ENCODE measurements at places on chromosomes 4 and X.

DNA sequence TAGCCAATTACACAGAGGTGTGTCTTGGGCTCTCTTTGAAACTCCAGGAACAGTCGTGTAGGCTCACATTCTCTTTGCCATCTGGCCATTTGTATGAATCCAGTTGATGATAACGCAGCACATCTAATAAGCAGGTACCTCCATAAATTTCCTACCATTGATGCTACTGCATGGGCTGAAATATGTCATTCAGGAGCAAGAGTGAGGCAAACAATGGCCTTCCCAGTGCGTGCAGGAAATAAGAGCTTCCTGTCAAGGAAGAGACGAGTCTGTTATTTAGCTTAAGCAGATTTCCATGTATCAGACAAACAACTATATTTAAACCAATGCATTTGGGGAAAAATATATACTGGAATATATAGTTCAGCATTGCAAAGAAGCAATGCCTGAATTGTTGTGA lies 102.1 kb upstream of the MXRA5 start:
- no peak for DNase-seq

- no peak for DNase-seq
Observed at GRCh38 chr4:5999830-6000365, 18.3 kb downstream of the C4orf50 start.

DNA sequence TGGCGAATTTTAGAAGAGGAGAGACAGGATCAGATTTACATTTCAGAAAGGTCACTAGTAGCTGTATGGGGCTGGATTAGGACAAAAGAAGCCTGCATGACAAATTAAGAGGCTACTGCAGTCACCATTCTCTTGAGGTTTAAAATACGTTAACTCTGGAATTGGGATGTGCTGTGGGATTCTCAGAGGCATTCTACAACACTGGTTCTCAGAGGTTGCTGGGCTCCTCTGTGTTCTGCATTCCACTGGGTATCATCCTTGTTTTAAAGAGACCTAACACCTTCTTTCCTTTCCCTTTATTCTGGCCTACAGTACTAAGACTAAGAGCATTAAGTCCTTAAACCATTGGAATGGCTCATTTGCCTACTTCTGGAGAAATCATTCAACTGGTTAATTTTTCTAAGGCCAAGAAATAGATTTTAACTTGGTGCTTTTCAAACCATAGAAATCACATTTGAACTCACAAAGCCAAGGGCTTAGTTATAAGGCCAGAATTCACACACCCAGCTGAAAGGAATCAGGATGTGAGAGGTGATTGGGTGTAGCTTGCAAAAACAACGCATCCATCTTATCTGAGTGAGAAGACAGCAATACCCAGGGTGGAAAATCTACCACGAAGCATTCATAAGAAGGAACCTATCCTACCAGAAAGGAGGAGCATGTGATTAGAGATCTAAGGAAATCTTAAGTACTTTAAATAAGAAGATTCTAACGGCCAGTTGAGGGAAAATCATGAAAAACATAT lies 116.6 kb downstream of the SHISA3 start:
- DNase-seq: no peak

DNA sequence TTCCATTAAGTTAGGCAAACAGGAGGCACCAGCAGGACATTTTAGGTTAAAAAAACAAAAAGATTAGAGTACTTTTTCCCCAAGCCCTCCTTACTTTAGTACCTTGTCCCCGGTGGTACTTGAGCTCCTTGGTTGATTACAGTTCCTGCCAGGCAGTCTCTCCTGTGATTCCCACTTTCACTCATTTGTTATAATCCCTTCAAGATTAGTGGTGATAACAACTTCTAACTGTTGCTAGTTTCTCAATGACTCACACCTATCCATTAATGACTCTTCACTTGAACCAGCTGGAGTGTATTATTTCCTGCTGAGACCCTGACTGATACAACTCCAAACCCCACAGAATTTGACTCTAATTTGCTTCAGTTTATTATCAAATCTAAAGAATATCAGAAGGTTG lies 765.0 kb upstream of the DIAPH2 start:
- no peak for DNase-seq

DNA sequence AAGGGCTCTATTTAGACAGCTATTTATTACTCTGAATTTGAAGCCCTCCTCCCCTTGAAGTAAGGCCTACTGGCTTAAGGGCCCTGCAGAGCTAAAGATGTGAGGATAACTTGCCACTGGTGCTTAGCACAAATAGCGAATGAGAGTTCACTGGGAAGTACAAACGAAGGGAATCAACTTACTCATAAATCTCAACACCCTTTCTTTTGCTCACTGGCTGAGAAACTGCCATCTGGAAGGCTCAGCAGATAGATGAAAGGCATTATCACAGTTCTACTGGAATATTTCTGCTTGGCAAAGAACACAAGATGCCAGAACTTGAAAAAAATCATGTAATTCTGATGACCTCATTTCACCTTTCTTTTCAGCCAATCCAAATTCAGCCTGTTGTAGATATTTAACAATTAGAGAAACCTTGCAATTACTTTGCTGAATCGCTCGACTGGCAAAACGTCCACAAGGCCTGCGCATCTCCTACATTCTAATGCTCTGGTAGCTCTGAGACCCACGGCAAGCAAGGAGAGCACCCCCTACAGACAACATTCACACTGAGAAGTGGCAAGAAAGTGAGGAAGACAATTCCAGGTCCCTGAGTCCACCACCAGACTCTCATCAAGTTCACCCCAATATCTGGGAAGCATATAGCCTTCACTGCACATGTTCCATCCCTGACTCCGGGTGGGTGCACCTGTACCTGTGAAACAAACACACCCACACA lies 27.5 kb downstream of the TSPAN5 start:
- no peak for DNase-seq

- no peak for DNase-seq
Observed at GRCh38 chr4:77950203-77950602, 87.6 kb downstream of the MRPL1 start.

GRCh38 chr4:163550869-163551267 lies 56.4 kb downstream of the TMA16 start:
- DNase-seq: no peak

GRCh38 chrX:46754586-46755061 lies 4.3 kb downstream of the SLC9A7 start:
- DNase-seq: no peak

DNA sequence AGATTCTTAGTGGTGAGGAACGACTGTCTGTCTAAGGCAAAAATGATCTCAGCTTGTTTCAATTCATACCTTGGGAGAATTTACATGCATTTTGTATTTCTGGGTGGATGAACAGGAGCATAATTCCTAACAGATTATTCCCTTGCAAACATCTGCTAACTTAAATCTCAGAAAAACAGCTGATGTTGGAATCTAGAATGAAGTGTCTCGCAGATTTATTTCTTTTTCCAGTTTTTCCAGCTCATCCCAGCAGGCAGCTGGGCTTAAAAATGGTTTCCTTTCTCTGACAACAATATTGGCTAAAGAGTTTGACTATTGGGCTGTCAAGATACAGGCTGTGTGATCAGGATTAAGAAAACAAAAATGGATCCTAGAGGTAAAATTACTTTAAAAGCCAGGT lies 1.1 kb downstream of the LNX1 start:
- DNase-seq: no peak

DNA sequence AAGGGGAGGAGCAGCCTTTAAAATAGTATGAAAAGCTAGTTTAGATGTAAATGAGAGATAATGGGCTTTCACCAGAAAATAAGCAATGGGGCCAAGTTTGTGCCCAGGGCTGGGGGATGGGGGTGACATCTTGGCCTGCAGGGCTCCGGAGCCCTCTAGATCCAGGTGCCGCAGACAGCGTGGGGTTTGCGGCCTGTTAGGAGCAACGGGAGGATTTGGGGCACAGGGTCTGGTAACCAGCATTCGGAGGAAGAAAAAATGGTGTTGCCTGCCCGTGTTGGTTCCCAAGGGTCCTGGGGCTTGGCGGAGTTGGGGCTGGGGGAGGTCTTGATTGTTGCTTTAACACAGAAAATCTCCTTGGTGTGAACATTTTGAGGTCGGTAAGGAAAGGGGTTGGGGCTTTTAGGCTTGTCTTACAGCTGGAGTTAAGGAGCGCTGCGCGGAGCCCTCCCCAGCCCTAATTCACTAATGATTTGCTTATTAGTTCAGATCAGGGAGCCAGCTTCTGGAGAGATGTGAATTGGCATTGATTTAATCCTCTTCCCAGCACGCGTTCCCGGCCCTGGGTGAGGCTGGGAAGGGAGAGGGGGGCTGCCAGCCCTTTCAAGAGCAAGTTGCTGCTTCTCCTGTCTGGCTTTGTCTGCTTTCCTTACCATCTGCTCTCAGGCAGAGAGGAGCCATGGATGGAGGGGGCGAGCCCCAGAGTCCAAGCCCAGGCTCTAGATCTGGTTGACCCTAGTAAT lies 443.4 kb downstream of the BCOR start:
- no peak for DNase-seq

- no peak for DNase-seq
Observed at GRCh38 chr4:27629532-27630225, 769.0 kb downstream of the STIM2 start.

DNA sequence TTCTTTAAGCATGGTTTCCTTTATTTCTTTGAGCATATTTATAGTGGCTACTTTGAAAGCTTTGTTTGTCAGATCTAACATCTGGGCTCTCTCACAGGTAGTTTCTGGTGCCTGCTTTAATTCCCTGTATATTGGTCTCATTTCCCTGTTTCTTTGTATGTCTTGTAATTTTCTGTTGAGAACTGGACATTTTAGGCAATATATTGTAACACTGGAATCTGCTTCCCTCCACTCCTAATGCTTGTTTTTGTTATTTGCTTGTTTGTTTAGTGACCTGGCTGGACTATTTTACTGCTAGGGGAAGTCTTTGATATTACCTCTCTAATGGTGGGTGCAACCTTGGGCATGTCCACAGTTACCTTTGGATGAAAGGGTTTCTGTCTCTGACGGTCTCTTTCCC lies 25.0 kb downstream of the BMPR1B start:
- DNase-seq: no peak

DNA sequence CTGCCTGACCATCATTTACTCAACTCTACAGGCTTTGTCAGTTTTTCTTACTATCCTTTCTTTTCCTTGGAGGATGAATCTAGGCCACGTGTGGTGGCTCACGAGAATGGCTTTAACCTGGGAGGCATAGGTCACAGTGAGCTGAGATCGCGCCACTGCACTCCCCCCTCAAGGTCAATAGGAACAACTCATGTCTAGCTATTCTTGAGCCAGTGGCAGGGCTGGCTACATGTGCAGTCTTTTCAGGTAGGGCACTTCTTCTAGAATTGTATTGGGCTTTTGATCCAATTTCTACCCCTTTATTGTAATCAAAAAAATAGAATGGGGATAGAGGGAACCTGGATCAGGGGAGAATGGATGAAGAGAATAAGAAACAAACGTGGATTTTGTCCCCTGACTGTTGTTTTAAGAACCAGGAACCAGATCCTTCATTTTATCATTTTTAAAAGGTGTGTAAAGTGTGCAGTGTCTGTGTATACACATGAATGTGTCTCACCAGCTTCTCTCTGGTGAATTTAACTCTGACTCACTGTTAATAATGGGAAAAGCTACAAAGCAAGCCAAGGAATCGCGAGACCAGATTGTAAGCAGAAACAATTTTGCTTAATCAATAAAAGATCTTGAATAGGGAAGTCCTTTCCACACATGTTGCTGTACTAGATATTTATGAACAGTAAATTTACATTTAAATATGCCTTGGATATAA lies 283.9 kb upstream of the GPC4 start:
- no peak for DNase-seq

DNA sequence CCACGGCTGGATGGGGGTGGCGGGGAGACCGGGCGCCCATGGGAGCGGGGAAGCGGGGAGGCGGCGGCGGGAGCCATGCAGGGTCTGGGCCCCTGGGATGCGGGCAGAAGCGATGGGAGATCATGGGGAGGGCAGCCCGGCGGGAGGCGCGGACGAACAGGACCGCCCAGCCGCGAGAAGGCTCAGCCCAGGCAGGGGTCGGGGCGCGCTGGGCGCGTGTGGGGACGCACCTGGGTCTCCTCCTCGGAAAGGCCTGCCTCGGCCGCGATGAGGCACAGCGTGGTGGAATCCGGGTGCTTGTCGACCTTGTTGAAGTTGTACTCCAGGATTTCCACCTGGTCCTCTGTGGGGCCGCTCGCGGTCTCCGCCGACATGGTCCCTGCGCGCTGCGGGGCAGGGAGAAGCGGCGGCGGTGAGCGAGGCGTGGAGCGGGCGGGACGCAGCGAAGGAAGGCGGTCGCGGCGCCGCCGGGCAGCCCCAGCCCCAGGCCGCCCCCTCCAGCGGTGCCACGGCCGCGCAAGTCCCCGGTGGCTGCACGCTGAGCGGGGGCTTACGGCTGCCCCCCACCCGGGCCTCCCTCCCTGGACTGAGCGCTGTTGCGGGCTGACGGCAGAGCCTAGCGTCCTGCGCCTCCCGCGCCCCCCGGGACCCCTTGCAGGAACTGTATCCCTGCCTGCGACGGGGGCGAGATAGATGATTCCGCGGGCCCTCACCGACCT lies 25.3 kb downstream of the HOPX start:
- no peak for DNase-seq

DNA sequence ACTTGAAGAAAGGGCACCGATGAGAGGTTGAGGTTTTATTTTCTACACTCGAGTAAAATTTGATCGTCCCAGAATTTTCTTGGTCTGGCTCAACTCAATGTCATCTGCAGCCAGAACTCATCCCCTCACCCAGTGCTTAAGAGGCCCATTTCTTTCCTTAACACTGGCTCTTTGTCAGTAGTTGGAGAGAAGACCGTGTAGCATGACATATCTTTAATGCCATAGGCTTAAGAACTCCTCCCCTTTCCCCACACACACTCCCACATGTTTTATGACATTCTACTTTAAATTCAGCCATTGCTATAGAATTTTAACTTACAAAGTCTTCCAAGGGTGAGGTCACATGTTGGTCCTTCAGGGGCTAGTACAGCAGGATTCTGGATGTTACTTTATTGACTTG lies 44.2 kb upstream of the ZNF827 start:
- no peak for DNase-seq

DNA sequence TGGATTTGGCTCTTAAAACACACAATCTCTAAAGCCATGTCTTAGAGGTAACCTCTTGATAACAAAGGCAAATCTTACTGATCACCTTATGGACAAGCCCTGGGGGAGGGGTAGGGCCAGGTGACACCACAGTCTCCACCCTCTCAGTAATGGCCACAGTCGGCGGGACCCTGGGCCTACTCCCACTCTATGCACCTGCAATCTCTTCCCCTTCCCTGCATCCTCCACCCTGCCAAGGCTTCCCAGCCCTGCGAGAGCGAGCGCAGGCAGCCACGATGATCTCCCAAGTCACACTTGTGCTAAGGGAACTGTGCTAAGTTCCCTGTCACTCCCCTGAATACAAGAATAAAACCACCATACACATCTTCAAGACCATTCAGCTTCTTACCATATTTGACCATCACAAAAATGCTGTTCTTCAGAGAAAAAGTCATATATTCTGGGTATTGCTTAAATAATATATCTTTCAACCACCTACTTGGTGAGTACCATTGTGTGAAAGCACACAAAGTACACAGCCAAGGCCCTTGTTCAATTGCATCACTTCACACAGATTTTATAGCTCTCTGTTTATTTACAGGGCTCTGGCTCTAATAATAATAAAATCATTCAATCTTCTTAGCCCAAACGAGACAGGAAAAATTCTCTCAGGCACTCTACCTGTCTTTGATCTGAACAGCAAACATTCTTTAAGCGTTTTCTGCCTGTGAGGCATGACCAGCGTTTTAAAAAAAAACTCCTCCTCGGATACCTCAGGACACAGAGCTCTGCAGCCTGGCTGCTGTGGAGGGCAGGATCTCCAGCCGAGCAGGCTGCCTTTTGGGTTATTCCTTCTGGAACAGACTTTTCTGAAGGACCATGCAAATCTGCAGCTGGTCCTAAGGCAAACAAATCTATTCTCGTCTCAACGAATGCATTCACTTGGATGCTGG lies 115.7 kb upstream of the MAP3K15 start:
- no peak for DNase-seq

GRCh38 chr4:184028561-184029374 lies 123.7 kb downstream of the STOX2 start:
- DNase-seq: no peak
